ENCODE measurements at places on chromosomes 7 and 10.

DNA sequence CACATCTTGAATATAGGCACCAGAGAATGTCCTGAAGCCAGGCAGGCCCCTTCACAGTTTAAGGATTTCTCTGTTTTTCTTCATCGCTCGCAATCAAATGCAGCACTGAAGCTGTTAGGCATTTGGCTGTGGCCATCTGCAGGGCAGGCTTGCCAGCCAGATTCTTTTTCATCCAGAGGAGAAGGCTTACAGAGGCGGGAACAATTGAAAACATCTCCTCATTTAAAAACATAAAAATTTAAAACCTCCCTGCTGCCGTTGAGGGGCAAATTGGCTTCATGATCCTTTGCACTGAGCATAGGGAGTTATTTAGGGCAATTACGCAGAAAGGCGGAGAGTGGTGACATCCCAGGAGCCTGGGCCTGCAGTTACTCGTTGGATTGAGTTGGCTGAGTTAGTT is 500.0 kb downstream of the TYW1 start:
- DNase-seq = no peak

DNA sequence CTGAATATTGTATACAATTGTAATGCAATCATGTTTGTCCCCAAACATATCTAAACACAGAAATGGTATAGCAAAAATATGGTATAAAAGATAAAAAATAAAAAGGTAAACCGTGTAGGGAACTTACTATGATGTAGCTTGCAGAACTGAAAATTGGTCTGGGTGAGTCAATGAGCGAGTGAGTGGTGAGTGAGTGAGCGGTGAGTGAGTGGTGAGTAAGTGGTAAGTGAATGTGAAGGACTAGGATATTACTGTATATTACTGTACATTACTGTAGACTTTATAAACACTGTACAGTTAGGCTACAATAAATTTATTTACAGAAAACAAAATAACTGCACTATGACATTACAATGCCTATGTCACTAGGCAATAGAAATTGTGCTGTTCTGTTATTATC is 1163.2 kb upstream of the SORCS1 start:
- no peak for DNase-seq

- no peak for DNase-seq
Measured at GRCh38 chr7:112638675-112639400, 151.4 kb downstream of the TMEM168 start.

DNA sequence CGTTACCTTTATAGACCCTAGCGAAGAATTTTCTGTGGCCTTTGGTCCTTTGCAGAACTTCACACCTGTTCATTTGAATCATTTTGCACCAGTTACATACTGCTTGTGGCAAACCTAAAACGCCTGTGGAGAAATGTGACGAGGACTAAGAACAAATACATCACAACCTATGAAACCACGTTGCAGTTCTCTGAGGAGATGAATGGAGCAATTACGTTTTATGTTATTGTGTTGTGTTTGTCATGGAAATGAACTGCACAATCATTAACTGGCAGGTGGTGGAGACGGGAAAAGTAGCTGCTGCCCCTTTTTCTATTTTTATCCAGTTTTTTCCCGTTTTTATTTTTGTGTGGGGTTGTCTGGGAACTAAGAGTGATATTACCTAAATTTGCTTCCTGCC is 505.5 kb downstream of the SDK1 start:
- no peak for DNase-seq

- DNase-seq = no peak
Measured at GRCh38 chr7:6608794-6609193, 6.6 kb upstream of the ZNF853 start.

- DNase-seq = no peak
Measured at GRCh38 chr10:59879363-59879913, 26.9 kb downstream of the CCDC6 start.

DNA sequence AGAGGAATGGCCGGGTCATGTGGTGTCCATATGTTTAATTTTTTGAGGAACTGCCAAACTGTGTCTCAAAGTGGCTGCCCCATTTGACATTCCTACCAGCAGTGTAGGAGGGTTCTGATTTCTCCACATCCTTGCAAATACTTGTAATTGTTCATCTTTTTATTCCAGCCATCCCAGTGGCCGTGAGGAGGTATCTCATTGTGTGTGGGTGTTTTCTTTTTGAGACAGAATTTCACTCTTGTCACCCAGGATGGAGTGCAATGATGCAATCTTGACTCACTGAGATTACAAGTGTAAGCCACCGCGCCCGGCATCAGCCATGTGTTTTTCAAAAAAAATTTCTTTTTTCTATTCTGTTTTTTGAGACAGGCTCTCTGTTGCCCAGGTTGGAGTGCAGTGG is 38.7 kb upstream of the DLG5 start:
- DNase-seq = peak; percentile 88

DNA sequence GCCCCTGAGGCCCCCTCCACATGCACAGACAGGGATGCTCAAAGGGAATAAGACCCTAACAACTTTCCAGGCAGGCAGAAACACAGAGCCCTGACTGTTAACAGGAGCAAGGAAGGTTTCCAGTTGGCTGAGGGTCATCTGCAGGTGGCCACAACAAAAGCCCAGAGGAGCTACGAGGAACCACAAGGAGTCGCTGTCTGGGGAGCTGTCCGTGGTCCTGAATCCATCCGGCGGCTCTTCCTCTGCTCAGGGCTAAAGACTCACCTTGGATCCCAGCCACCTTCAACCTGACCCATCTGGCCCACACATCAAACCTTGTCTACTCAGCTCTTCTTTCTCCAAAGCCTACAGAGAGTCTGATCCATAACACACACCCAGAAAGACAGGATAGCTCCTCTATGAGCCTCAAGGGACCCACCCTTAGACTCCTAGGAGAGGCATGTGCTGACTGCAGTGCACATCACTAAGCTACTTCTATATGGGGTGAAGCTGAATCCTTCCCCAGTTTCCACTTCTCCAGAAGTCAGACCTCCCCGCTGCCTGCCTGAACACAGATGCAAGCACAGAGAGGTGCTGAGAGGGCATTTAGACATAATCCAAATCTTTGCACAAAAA is 104.0 kb downstream of the SLIT1 start:
- DNase-seq = peak; percentile 62

- peak; percentile 51 for DNase-seq
Measured at GRCh38 chr7:47441796-47442604, 139.9 kb downstream of the TNS3 start.

- peak; percentile 89 for DNase-seq
Measured at GRCh38 chr10:23345861-23346260, 1.3 kb upstream of the C10orf67 start.

DNA sequence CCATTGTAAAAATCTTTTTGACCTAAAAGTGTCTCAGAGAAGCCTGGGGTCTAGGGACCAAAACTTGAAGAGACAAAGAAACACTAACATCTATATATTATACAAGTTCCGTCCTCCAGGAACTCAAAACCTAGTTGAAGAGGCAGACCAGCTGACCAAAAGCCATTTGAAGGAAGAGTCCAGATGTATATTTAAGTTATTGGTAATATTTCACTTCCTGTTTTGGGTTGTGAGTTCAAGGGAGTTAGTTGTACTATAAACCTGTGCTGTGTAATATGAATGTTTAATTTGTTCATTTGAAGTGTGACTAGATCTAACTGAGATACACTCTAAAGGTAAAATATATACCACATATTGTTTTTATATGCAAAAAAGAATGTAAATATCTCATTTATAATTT is 45.0 kb downstream of the CDK1 start:
- no peak for DNase-seq

DNA sequence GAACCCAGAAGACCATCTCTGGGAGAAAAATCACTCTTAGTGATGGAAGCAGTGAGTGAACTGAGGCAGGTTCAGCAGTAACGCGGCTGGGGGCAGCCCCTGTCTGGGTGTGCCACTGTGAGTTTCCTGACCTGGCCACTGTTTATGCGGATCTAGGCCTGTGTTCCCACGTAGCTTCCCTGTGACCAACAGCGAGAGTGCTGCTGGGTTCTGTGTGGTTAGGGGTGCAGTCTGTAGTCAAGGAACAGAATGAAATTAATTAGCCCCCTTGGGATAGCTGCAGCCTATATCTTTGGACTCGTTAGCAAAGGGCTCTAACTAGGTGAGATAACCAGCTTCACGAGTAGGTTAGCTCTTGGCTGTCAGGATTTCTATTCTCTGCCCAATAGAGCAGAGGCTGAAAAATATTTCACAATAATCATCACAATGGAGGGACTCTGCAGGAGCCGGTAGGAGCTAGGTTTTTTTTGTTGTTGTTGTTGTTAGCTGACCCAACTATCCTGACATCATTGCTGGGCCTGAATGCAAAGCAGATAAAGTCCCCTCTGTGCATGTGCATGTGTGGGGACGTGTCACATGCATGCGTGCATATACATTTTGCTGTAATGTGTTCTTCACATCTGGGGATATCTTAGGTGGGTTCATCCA is 164.9 kb downstream of the TMEM178B start:
- DNase-seq = no peak

GRCh38 chr7:151138153-151138851 is 29.2 kb downstream of the GBX1 start:
- no peak for DNase-seq

DNA sequence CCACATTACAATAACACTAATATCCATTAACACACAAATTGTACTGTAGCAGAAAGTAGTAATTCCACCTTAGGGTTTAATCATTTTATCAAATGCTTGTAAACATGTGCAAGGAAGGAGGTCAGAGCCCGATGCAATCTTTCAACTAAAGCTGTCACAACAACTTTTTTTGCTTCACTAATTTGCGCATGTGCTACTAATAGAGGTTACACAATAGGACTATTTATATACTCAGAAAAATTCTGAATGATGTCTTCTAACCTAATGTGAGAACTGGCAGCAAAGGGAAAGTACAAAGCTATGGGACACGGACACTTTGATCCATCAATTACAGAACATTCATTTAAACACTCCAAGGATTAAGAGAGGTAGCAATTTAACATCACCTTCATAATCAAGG is 244.4 kb downstream of the CHCHD3 start:
- peak; percentile 39 for DNase-seq

DNA sequence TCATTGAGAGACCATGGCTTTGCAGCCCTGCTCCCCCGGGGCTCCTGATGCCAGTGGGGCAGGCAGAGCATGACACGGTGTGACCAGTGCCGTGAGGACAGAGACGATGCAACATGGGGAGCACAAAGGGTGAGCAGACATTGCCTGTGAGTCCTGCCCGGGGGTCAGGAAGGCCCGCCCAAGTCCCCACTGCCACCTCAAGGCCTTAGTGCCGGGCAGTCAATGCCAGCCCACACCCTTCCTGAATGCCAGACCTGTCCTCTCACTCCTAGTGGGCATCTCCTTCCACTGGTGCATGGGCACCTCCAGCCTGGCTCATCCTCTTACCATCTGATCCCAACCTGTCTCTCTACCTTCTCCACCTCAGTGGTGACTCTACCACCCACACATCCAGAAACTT is 157.9 kb upstream of the ZMIZ1 start:
- no peak for DNase-seq

DNA sequence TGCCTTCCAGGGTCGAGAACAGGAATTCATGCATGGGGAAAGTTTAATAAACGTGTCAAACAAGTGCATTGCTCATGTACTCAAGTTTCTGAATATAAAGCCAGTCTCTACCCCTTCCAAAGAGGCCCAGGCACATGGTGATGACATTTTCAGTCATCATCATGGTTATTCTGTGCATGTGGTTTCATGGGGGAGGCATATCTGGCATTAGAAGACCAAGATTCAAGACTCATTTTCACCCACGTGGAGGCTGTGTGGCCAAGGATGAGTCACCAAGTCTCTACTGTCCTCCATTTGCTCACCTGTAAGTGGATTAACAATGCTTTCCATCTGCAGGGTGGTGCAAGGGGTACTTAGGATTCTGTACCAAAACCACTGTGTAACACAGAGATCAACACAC is 34.0 kb upstream of the CNPY1 start:
- DNase-seq = no peak
